NCI-H526 treated with DMSO at 0.1 percent for 48 hours (cell line): ENCODE measurements at places on chromosomes 13 and 19.
A peak's percentile ranks its signal among the peaks of the same experiment; 100 is the strongest.

GRCh38 chr13:20174656-20175405, 14.0 kb upstream of the GJA3 start:
- DNase-seq = no peak

- DNase-seq = peak; percentile 51
Measured at GRCh38 chr13:99980201-99980823, 1.3 kb upstream of the ZIC2 start.

DNA sequence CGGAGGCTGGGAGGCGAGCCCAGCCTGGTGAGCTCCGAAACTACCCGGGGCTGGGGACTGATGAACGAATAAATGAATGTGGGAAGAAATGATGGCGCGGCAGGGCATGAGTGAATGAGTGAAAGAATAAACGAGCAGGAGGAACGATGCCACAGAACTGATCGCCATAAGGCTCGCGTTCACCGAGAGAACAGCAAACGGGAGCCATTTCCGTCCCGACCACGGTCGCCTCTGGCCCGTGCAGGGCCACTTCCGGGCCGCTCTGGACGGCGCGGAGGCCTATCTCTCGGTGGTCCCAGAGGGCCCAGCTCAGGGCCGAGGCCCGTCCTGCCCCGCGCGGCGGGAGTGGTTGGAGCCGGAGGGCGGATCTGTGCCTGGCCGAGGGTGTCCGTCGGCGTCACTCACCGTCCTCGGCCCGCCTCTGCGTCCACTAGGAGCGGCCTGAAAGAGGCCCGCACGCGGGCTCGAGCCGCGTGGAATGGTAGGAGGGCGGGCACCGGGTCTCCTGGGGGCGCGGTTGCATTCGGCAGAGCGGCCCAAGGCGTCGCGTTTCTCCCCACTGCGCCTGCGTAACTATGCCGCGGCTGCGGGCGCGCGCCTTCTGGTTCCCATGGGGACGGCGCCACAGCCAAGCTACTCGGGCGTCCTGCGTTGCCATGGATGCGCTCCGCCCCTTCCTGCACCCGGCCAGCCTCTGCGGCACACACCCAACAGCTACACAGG, at the start of gene ZNF497:
TSS of gene ZNF497 (minus strand) at position 480 of the 723 bp plus-strand sequence. CDS start 5,116 bp downstream, outside the sequence.
- peak; percentile 89 for DNase-seq

- DNase-seq = no peak
Measured at GRCh38 chr13:27627380-27627779, 5.7 kb downstream of the POLR1D start.

- DNase-seq = no peak
Measured at GRCh38 chr13:107203146-107203847, 635.4 kb upstream of the ARGLU1 start.

DNA sequence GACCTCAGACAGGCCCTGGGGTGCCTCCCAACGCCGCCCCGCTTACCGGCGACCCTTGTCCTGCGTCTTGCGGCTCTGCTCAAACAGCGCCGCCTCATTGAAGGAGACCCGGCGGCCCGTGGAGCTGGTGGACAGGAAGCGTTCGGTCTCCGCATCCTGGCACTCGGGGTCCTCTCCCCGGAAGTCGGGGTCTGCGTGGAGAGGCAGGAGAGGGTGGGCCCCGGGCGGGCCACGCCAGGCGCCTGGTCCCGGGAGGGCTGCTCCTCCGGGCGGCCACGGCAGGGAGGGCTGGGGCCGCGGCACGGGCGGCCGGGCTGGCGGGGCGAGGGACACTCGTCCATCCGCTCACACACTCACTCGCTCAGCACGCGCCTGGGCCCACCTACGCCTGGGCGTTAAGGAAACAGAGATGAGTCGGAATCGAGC, 2.8 kb downstream of the CBARP start:
- no peak for DNase-seq

DNA sequence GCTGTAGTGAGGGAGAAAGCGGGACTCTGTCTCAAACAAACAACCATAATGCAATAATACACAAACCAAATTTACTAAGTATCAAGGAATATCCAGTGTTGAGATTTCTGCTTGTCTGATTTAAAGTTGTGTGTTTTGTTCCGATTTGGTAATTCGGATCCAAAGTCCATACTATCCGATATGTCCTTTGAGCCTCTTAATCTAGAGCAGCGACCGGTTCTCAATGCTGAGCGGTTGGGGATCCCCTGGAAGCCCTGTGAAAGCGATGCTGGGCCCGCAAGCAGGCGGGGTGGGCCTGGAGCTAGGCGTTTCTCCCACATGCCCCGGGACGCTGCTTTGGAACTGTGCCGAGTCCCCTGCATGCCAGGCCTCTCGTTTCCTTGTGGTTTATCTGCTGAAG, 20.2 kb downstream of the C19orf44 start:
- DNase-seq = no peak

- no peak for DNase-seq
Measured at GRCh38 chr13:24215126-24215525, 54.6 kb downstream of the SPATA13 start.

DNA sequence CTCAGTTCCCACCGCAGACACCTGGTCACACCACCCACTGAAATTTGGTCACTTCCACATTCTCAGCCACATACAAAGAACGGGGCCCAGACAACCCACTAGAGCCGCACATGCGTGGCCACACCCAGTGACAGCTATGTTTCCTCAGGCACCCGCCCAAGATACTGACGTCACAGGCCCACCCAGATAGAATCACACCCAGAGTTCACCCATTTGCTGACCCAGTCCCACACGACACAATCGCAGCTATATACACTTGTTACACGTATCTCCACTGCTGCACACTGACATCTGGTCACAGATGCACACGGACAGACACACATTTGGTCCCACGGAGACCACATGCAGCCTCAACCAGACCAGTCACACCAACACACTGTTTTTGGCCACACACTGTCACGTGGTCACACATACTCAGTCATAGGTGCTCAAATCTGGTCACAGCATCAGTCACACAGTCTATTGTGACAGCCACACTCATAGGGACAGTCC, 2.9 kb downstream of the NUMBL start:
- DNase-seq = no peak

GRCh38 chr19:45505151-45505995, 1.9 kb upstream of the VASP start:
- no peak for DNase-seq

DNA sequence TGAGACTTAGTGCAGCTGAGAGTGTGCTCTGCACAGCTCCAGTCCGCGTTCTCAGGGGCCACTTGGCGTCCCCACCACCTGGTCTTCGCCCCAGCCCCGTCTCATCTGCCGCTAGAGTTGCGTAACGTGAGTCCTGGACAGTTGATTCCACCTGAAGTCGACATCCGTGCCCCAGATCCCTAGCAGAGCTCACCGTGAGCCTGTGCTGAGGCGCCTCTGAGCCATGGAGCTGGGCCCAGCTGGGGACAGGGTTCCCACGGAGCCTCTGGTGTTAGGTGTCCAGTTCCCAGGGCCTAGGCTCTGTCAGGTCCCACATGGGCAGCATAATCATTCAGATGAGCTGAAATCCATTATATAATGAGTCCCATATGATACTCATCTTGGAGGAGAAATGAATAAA, 147.1 kb upstream of the SOX1 start:
- DNase-seq = no peak

GRCh38 chr13:44015811-44016210, 136.1 kb downstream of the LACC1 start:
- no peak for DNase-seq

DNA sequence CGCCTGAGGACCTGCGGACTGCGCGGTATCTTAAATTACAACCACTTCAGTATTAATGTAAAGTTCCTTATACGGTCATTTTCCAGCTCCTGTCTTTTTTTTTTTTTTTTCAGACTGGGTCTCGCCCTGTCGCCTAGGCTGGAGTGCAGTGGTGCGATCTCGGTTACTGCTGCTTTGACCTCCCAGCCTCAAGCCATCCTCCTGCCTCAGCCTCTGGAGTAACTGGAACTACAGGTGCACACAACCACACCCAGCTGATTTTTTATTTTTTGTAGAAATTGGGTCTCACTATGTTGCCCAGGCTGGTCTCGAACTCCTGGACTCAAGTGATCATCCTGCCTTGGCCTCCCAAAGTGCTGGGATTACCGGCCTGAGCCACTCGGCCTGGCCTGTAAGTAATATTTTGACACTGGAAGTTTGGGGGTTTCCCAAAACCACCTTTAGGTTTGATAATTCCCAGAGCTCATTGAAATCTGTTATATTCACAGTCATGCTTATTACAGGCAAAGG, 406 bp upstream of the EID2B start:
- DNase-seq = no peak

- no peak for DNase-seq
Measured at GRCh38 chr13:114024603-114025404, 50.9 kb upstream of the C13orf46 start.

DNA sequence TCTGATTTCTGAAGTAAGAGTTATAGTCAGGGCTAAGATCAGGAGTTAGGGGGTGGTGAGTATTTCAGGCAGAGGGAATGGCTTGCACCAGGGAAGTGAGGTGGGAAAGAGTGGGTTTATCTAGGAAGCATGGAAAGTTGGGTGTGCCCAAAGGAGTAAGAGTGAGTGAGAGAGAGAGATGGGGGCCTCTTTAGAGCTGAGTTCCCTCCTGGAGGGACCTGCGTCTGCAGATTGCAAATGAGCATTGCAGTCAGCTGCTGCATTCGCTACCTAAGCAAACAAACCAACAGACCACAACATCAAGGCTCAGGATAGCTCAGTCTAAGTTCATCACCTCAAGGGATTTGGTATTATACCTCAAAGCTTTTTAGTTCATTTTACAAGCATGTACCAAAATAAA, 405.8 kb downstream of the FGF9 start:
- DNase-seq = peak; percentile 69

DNA sequence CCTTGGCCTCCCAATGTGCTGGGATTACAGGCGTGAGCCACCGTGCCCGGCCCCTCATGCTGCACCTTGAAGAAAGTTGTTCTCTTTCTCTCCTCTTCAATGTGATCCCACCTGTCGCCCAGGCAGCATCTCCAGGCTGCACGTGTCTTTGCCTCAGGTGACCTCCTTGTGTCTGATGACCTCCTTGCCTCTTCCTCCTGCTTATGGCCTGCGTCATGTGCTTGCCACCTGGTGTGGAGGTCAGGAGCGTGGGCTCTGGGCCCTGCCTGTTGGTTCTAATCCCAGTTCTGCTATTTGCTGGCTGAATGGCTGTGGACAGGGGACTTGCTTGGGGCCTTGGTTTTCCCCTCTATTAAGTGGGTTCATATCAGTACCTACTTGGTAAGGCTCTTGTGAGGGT, 6.3 kb downstream of the BICRA start:
- DNase-seq = no peak

DNA sequence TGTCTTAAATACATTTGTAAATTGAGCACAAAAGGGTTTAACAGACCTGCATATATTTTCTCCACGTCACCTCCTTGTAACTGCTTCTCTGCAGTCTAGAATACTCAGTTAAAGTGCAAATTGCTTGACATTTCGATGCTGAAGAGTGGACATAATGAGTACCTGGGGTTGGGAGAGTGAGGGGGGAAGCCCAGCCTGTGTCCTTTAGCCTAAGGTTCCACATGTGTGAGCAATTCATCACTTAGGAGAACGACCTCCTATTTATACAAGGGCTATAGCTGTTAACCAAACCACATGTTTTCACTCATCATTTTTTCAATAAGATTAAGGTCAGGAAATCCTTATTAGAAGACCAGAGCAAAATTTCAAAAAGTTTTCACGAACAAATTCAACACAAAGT, 29.5 kb downstream of the PCDH9 start:
- DNase-seq = no peak

DNA sequence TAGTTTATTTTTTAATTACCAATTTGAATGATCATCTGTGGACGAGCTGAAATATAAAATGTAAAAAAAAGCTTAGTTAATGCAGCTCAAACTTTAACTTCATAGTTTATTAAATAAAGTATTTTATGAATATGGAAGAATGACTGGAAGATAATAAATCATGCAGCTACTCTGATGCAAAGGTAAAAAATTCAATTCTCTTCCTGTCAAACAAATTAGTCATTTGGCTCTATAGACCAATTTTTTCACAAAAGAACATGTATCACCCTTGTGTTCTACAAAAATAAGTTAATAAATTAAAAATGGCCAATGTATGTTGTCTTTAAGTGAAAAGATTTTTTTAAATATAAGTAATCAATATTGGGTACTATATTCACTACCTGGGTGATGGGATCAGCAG, 26.2 kb downstream of the EXOSC8 start:
- no peak for DNase-seq

- DNase-seq = no peak
Measured at GRCh38 chr13:98371516-98372023, 194.5 kb upstream of the RNF113B start.

GRCh38 chr19:3369337-3370213, 3.2 kb downstream of the NFIC start:
- no peak for DNase-seq

GRCh38 chr19:51372021-51372648, 319 bp downstream of the NKG7 start:
- DNase-seq = no peak

GRCh38 chr13:44487989-44488388, 88.1 kb downstream of the TSC22D1 start:
- no peak for DNase-seq

DNA sequence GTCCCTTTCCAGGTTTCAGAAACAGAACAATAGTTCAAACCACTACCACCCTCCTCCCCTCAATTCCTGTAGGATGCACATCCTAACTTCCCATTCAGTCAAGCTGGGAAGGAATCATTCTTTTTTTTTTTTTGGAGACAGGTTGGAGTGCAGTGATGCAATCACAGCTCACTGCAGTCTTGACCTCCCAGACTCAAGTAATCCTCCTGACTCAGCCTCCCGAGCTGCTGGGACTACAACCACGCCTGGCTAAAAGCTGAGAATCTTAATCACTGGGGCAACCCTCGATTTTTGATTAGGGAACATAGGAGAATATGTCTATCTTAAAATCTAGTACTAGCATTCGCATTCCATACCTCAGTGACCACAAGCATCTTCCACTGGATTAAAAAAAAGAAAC, 146.2 kb downstream of the ABCC4 start:
- no peak for DNase-seq

- no peak for DNase-seq
Measured at GRCh38 chr19:46782355-46783019, 5.9 kb downstream of the SLC1A5 start.

GRCh38 chr19:46132508-46133100, 8.1 kb upstream of the IGFL3 start:
- DNase-seq = no peak

DNA sequence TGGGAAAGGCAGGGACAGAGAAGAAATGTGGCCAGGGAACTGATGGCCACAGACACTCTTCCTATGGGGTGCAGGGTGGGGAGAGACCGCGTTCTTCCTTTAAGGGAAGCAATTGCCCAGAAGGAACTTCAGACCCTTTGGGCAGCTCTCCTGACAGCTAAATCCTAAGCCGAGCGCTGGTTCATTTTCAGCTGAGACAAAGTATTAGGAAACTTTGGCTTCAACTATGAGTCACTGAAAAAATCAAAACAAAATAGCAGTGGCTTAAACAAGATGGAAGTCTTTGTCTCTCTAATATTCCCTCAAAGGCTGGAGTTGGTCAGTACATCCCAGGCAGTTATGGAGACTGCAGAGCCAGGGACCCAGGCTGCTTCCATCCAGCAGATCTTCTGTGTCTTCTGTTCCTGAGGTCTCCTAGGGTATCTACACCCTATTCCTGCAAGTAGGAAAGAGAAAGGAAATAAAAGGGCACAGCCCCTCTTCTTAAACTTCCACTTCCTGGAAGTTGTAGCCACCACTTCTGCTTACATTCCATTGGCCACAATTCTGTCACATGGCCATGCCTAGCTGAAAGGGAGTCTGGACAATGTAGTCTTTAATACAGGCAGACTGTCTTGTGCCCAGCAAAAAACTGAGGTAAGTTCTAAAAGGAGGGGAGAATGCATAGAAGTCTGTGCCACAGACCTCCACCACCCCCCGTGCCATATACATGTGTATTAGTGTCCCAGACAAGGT, 163.5 kb downstream of the KATNAL1 start:
- no peak for DNase-seq

GRCh38 chr13:66962953-66963352, 267.2 kb downstream of the PCDH9 start:
- DNase-seq = no peak
